ENCODE measurements at places on chromosomes 4 and X. TPM values are rescaled to one million over a fixed set of nuclear protein-coding genes. Genes with fewer than 3 reads are reported as not detected.

DNA sequence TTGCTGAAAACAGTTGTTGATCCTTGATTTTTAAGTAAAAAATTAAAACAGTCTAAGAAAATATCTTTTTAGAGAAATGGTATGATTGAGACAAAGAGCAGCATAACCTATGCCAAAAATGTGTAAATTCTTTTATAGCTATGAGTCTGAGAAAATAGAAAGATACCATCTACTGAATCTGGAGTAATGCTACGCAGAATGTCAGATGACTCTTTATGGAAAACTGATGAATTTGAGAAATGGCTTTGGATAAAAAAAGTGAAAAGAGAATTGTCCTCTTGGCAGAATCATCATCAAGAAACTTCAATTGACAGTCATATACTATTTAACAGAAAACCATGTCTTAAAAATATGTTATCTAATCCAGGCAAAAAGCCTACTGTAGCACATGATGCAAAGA lies 183.1 kb downstream of the FAT4 start:
- DNase-seq = no peak
- no peak overlapping the region for H3K27ac ChIP-seq
- H3K4me3 ChIP-seq = no peak overlapping the region
- no peaks in the 10 kb centered on the region for H3K36me3 ChIP-seq
- no peaks in the 10 kb centered on the region for H3K27me3 ChIP-seq
- H3K4me1 ChIP-seq = no peaks in the 10 kb centered on the region

GRCh38 chrX:150038315-150038714 lies 100.0 kb upstream of the EOLA2 start:
- no peak overlapping the region for H3K27ac ChIP-seq
- H3K27me3 ChIP-seq = no peaks in the 10 kb centered on the region
- no peak for DNase-seq
- no peaks in the 10 kb centered on the region for H3K4me1 ChIP-seq
- peaks cover 8% of the 10 kb centered on the region for H3K36me3 ChIP-seq

DNA sequence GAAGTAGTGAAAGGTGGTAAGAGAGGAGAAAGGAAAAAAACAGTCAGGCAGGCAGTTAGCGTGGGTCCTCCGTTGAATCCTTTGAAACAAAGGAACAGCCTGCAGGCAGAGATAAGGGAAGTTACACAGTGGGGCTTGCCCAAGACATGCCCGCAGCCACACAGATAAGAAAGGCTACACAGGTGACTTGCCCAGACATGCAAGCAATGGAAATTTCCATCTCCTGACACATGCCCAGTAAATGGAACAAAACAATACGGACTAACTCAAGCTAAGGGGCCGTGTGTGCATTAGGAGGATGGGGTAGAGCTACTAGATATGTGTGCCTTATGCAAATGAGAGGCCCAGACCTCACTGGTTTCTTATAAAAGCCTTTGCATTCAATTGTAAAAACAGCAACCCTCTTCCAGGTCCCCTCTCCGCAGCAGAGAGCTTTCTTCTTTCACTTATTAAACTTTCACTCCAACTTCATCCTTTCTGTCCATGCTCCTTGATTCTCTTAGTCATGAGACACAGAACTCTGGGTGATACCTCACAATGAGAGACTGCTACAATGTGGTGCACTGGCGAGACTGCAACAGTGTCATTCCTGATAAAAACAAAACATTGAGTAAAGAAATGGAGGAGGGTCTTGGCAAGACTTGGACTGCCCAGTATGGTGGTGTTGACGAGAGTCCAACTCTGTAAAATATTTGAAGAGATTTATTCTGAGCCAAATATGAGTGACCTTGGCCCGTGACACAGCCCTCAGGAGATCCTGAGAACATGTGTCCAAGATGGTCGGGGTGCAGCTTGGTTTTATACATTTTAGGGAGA lies 997.4 kb upstream of the PRKX start:
- DNase-seq = no peak
- H3K27ac ChIP-seq = peak overlapping the region; percentile 13
- H3K4me3 ChIP-seq = no peak overlapping the region
- no peaks in the 10 kb centered on the region for H3K27me3 ChIP-seq

- H3K4me3 ChIP-seq = no peak overlapping the region
- H3K27ac ChIP-seq = no peak overlapping the region
These were observed 35.1 kb downstream of the KLHL8 start for GRCh38 chr4:87185146-87185870.

DNA sequence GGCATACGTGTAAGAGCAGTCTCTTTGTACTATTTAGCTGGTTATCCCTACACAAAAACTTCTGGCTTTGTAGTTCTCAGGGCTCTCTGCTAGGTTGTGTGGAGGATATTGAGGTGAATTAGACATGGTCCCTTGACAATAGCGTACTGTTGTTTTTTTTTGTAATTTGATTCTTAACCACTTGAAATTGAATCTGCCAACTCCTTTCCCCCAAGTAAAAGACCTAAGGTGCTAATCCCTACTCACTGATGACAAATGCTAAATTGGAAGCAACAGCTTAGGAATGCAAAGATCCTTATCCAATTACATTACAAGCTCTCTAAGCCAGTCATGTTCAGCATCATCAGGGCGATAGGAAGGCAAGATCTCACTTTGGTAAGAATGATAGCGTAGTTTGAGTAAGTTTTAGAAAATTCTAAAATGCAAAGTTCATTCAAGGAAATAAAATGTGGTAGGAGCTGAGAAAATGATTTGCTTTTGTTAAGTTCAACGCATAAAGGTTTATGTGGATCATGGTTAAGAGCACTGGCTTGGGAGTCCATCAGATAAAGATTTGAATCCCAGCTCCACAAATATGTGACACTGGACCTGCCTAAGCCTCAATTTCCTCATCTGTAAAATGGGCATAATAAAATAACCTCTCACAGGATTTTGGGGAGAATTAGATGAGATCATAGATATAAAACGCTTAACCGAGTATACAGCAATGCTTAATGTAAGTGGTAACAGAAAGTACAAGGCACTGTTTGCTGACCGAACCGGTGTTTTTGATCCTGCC lies 39.3 kb downstream of the DOCK11 start:
- H3K4me1 ChIP-seq = peaks cover 50% of the 10 kb centered on the region
- no peak for DNase-seq
- no peak overlapping the region for H3K4me3 ChIP-seq
- peaks cover 7% of the 10 kb centered on the region for H3K36me3 ChIP-seq

- H3K4me1 ChIP-seq = no peaks in the 10 kb centered on the region
- no peaks in the 10 kb centered on the region for H3K27me3 ChIP-seq
- H3K4me3 ChIP-seq = no peak overlapping the region
These were observed 147.1 kb downstream of the NAA11 start for GRCh38 chr4:79178760-79179159.

- H3K36me3 ChIP-seq = no peaks in the 10 kb centered on the region
- no peak overlapping the region for H3K27ac ChIP-seq
- H3K4me1 ChIP-seq = no peaks in the 10 kb centered on the region
- no peaks in the 10 kb centered on the region for H3K27me3 ChIP-seq
- H3K4me3 ChIP-seq = no peak overlapping the region
These were observed 543.6 kb upstream of the SMIM31 start for GRCh38 chr4:164210377-164210776.

GRCh38 chr4:173051716-173052115 lies 116.9 kb upstream of the GALNT7 start:
- H3K4me3 ChIP-seq = no peak overlapping the region
- no peaks in the 10 kb centered on the region for H3K27me3 ChIP-seq
- no peak for DNase-seq

DNA sequence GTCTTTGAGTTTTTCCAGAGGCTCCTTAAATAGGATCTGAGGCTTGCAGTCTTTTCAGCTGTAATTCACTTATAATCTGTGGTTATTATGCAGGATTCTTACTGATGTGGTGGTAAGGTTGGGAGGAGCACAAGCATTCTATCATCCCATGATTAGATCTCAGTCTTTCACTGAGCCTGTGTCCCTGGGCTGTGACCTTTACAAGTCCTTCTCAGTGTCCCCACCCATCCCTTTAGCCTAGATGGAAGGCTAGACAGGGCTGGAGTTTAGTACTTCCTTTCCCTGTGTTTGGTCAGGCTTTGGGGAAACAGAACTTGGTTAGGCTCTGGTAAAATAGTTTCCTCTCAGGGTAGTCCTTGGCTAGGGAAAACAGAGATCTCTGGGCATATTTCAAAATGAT lies 17.1 kb upstream of the NKAP start:
- H3K36me3 ChIP-seq = no peaks in the 10 kb centered on the region

The MTNR1A gene
- not detected for polyA plus RNA-seq

- no peaks in the 10 kb centered on the region for H3K27me3 ChIP-seq
- no peak overlapping the region for H3K4me3 ChIP-seq
- no peak for DNase-seq
- H3K36me3 ChIP-seq = no peaks in the 10 kb centered on the region
These were observed 843.4 kb downstream of the FSTL5 start for GRCh38 chr4:161320377-161320776.

The IL1RAPL1 gene
- not detected for polyA plus RNA-seq

DNA sequence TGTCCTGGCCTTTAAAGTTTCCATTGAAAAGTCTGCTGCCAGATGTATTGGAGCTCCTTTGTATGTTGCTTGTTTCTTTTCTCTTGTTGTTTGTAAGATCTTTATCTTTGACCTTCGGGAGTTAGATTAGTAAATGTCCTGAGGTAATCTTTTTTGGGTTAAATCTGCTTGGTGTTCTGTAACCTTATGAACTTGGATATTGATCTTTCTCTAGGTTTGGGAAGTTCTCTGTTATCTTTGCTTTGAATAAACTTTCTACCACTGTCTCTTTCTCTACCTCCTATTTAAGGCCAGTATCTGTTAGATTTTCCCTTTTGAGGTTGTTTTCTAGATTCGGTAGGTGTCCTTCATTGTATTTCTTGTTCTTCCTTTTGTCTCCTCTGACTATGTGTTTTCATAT lies 447.8 kb downstream of the FAM133A start:
- H3K27ac ChIP-seq = no peak overlapping the region
- H3K36me3 ChIP-seq = no peaks in the 10 kb centered on the region
- H3K4me1 ChIP-seq = no peaks in the 10 kb centered on the region
- H3K4me3 ChIP-seq = no peak overlapping the region
- no peaks in the 10 kb centered on the region for H3K27me3 ChIP-seq

GRCh38 chr4:177638871-177639270 lies 196.6 kb upstream of the AGA start:
- H3K36me3 ChIP-seq = no peaks in the 10 kb centered on the region
- H3K27me3 ChIP-seq = no peaks in the 10 kb centered on the region
- no peaks in the 10 kb centered on the region for H3K4me1 ChIP-seq
- H3K4me3 ChIP-seq = no peak overlapping the region

GRCh38 chr4:104719539-104720230 lies 225.0 kb upstream of the CXXC4 start:
- DNase-seq = no peak
- H3K27me3 ChIP-seq = peaks cover 1% of the 10 kb centered on the region
- no peak overlapping the region for H3K4me3 ChIP-seq
- no peaks in the 10 kb centered on the region for H3K4me1 ChIP-seq
- no peaks in the 10 kb centered on the region for H3K36me3 ChIP-seq
- no peak overlapping the region for H3K27ac ChIP-seq

The PCDH19 gene
- not detected for polyA plus RNA-seq

GRCh38 chrX:120419463-120419862 lies 49.6 kb downstream of the LAMP2 start:
- H3K4me1 ChIP-seq = peaks cover 30% of the 10 kb centered on the region
- H3K27me3 ChIP-seq = no peaks in the 10 kb centered on the region
- peak overlapping the region; percentile 44 for H3K4me3 ChIP-seq

DNA sequence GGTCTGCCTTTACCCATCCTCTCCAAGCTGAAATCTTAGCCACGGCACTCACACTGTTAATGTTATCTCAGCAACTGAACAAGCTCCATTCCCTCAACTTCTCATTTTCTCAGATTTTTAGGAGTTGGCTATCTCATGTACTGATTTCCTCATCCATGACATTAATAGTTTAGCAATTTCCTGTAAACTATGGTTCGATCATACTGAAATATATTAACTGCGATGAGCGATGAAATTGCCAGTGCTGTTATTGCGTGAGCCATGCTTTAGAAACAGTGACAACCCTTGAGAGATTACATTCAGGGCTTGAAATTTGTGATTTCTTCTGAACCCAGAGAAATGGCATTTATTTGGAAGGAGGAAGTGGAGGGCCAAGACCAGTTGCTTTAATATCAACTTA lies 223.7 kb downstream of the GPAT3 start:
- peaks cover 14% of the 10 kb centered on the region for H3K27me3 ChIP-seq
- no peak overlapping the region for H3K4me3 ChIP-seq
- H3K4me1 ChIP-seq = no peaks in the 10 kb centered on the region
- DNase-seq = no peak

DNA sequence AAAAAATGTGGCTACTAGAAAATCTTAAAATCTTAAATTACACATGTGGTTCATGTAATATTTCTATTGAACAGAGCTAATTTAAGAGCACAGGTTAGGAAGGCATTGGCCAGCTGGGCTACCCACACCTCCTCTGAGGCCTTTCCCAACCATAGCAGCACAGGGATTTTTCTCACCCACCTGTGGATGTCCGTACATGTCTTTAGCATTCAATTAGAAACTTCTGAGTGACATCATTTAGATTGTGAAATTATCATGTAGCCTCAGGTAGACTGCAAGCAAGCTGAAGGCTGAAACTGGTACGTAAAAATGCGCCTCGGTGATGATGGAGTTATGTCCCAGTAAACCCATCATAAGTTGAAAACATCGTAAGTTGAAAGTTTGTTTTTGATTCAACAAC lies 31.2 kb downstream of the SCARB2 start:
- no peaks in the 10 kb centered on the region for H3K36me3 ChIP-seq
- H3K27me3 ChIP-seq = no peaks in the 10 kb centered on the region
- H3K4me1 ChIP-seq = no peaks in the 10 kb centered on the region
- H3K4me3 ChIP-seq = no peak overlapping the region
- no peak overlapping the region for H3K27ac ChIP-seq

The RNF150 gene
- not detected for polyA plus RNA-seq

DNA sequence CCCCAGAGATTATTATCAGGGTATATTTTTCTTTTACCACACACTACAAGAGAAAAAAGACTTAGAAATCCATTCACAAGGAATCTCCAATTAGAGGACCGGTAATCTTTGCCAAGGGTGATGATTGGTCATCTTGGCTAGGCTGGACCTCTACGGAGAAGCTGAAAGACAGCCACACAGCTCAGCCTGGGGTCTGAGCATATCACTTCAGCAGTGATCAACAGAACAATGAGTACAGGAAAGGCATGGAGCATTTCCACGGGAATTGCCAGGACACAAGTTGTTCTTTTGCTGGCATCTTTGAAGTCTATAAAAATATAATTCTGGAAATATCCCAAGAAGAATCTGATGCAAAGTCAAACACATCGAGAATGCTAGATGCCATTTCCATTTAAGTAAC lies 191.5 kb downstream of the TENM3 start:
- no peak overlapping the region for H3K27ac ChIP-seq
- DNase-seq = no peak

DNA sequence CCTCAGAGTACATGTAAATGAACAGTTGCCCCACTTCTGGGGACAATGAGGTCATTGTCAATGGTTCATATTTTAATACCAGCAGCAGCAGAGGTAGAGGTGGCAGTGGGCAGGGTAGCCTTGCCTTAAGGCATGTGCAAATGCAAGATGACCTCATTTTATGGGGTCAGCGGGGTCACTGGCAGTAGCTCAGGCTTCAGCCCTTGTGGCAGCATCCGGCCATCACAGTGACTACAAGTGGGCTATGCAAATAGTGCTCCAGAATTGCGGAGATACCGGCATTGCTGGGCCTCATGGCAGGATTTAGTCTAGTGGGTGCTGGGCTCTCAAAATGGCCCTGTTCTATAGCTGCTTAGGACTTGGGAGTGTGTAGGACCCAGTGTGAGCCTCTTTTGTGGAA lies 144.7 kb downstream of the FAM47A start:
- no peak overlapping the region for H3K4me3 ChIP-seq
- DNase-seq = no peak
- H3K4me1 ChIP-seq = no peaks in the 10 kb centered on the region
- no peak overlapping the region for H3K27ac ChIP-seq
- H3K36me3 ChIP-seq = no peaks in the 10 kb centered on the region

Measured in naive B cell (primary cell).